ENCODE measurements at places on chromosomes 6 and 20. TPM values are rescaled to one million over a fixed set of nuclear protein-coding genes. Genes with fewer than 3 reads are reported as not detected.

The CLDN20 gene
- total RNA-seq = not detected

The ID1 gene
- 786 TPM for total RNA-seq

The KCNB1 gene
- total RNA-seq = 0.40 TPM

The LAMA4 gene
- 29.5 TPM for total RNA-seq

The MOXD1 gene
- total RNA-seq = 10.5 TPM
